ENCODE measurements at places on chromosomes 13 and 19. TPM values are rescaled to one million over a fixed set of nuclear protein-coding genes. Genes with fewer than 3 reads are reported as not detected.

- DNase-seq: peak; percentile 36
Observed at GRCh38 chr13:50130123-50130946, 115.1 kb downstream of the KCNRG start.

The APOC4 gene
- total RNA-seq: not detected

DNA sequence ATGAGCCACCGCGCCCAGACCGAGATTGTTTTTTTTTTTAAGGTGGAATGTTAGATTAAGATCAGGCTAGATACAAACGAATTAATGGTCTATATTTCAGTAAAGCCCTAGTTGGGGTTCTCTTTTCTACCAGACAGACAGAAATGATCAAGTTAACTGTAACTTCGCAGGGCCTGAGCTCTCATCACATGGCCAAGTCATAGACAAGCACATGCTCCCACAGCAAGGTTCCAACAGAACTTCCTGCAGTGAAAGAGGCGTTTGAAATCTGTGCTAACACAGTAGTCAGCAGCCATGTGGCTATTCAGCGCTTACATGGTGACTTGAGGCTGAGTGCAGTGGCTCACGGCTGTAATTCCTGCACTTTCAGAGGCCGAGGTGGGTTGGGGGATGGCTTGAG, 34.7 kb upstream of the SEMA6B start:
- no peak for DNase-seq

The PRPF31 gene
- total RNA-seq: 25.3 TPM

The ZNF575 gene
- total RNA-seq: 0.82 TPM

GRCh38 chr19:1269065-1269477, at the start of gene CIRBP:
Gene CIRBP, plus strand, starts transcription at chr19:1269332. Its CDS starts 1,602 bp downstream, at chr19:1270934.
- DNase-seq: peak; percentile 100

The PRSS57 gene
- not detected for total RNA-seq

GRCh38 chr19:46402725-46403124, 10.6 kb downstream of the CCDC8 start:
- no peak for DNase-seq

- no peak for DNase-seq
Observed at GRCh38 chr13:38135592-38135991, 214.1 kb upstream of the UFM1 start.

GRCh38 chr13:57631596-57632275, at the start of gene PCDH17:
Gene PCDH17, plus strand, starts transcription at chr13:57631744. Its CDS starts 803 bp downstream, at chr13:57632547.
- DNase-seq: peak; percentile 53

GRCh38 chr19:5624018-5624663, 1.3 kb downstream of the SAFB start:
- no peak for DNase-seq

The QPCTL gene
- total RNA-seq: 8.2 TPM

GRCh38 chr13:20168396-20168795, 7.5 kb upstream of the GJA3 start:
- DNase-seq: no peak

The ZNF737 gene
- 129 TPM for total RNA-seq

- no peak for DNase-seq
Observed at GRCh38 chr13:59409211-59409610, 754.5 kb downstream of the DIAPH3 start.

The LACC1 gene
- total RNA-seq: 9.4 TPM

DNA sequence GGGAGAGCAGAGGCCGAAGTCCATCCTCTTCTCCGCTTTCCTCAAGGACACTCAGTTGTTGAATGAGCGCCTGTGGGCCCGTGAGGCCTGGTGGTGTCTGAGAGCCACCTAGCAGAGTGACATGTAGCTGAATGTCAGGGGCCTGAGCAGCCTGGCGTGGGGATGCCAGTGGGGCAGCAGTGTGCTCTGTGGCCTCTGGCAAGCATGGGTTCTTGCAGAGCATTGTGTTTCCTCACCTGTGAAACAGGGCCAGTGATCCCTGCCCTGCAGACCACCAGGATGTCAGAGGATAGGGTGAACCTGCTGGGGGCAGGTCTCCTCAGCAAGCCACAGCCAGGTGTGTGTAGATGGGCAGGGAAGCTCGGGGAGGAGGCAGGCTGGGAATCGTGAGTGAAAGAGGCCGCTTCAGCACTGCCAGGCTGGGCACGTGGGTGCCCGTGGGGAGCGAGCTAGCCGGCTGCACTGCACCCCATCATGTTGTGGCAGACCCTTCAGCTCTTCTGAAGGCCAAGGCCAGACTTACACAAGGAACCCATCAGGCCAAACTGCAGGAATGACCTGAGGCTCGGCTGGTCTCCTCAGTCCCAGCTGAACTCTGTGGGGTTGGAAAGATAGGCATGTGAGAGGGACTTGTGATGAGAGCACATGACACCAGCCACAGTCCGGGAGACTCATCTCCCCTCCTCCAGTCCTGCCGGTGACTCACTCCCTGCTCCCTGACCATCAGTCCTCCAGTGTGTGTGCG, 5.0 kb downstream of the PPP1R37 start:
- DNase-seq: peak; percentile 78

The CFD gene
- 0.82 TPM for total RNA-seq

GRCh38 chr13:40190641-40191100, 475.8 kb downstream of the FOXO1 start:
- peak; percentile 51 for DNase-seq

The SHISA2 gene
- 53.8 TPM for total RNA-seq

- no peak for DNase-seq
Observed at GRCh38 chr13:27969082-27969865, at the start of gene CDX2. Gene CDX2, minus strand, starts transcription at chr13:27969315. Its CDS starts 309 bp downstream, at chr13:27969006.

DNA sequence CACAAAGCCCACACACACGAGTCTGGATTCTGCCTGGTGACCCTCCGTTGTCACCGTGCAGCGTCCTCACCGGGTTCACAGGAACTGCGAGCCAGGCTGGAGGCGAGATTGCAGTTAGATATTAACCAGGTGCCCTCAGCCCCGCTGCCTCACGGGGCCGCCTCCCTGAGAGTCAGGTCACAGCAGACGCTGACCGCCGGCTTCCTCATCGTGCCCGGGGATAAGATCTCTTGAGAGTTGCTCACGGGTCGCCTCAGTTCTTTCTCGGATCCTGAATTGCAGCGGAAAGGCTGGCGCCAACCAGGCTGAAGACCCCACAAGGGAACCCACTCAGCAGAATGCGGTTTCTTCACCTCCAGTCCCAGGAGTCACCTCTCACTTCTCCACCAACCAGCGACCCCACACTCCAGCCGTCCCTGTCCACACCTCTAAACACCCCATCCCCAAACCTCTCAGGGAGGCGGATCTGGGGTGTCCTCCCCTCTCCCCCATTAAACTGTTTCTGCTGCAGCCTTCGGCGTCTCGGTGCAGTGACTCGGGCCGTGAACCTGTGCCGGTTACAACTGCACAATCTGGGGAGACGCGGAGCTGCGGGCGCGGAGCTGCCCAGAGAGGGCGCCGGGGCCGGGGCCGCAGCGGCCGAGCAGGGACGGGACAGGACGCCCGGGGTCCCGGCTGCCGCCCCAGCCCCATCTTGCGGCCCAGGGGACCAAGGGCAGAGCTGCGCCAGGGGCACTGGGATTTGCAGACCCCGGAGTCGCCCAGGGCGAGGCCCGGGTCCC, 591 bp downstream of the ZNF823 start:
- DNase-seq: no peak

DNA sequence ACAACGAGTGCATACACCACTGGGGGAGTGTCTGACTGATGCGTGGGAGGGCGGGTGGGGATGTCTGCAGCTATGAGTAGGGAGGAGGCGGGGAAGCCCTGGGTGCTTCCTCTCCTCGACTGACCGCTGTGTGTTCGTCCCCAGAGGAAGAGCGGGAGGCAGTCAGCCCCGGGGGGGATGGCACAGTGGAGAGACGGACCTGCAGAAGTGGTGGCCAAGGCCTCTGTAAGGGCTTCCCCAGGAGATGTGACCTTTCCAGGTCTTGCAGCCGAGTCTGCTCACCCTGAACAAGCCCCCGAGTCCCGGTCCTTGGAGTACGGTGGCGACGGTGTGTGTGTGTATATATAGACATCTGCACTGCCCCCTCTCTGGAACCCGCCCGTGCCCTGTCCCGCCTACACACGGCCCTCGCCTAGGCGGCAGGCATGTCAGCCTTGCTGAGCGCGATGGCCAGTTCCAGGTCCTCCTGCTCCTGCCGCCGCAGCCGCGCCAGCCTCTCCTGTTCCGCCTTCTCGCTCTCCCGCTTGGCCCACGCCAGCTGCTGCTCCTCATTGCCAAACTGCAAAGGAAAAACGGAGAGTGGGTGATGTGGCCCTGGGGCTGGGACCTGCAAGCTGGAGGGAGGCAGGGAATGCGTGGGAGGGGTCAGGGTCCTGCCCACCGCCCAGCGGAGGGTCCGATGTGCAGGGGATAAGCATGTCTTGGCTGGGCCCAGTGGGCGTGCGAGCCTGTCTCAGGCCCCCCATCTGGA, 30.8 kb downstream of the KLF2 start:
- no peak for DNase-seq

DNA sequence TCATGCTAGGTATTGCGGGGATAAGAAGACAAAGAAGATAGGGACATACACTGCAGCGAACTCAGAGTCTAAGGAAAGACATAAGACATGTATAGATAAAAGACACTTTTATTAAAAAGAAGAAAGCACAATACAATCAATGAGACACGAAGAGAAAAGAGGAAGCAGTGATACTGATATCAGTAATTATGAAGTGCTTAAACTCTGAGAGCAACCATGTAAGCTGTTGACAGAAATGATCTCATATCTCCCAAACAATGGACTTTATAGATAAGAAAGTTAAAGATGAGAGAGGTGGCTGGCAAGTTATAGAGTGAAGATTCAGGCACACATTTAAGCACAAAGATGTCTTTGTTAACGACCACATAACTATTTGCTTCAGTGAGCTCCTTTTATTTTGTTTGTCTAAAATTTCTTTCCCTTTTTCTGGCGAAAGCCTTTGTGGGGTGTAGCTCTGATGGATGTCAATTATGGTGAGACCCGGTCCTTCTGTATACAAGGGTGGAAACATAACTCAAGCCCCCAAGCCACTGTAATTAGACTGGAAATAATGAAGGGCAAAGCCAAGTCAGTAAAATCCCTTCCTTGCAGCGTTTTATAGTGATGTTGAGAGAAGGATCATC, 818.0 kb upstream of the SLC10A2 start:
- DNase-seq: no peak

- DNase-seq: no peak
Observed at GRCh38 chr13:23833733-23834611, 55.2 kb downstream of the MIPEP start.

The EMC10 gene
- 53.4 TPM for total RNA-seq

DNA sequence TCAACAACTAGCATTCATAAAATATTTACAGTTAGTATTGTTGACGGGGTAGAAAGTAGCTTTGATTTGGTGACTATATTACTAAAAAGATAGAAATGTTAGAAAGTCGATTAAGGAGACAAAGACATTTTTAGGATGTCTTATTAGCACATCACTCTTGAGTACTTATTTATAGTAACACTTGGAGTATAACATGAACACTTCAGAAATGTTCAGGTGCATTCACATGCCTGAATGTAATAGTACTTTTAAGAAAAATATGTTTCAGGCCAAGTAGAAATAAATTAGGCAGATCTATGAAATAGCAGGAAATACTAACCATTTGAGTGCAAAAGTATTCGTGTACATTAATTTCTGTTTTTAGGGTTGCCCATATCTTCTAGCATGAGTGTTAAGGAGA, 70.4 kb downstream of the CDK8 start:
- no peak for DNase-seq

The DACT3 gene
- total RNA-seq: 17.5 TPM

The MEIOSIN gene
- total RNA-seq: not detected

- DNase-seq: no peak
Observed at GRCh38 chr19:17473041-17473440, 2.7 kb downstream of the SLC27A1 start.

DNA sequence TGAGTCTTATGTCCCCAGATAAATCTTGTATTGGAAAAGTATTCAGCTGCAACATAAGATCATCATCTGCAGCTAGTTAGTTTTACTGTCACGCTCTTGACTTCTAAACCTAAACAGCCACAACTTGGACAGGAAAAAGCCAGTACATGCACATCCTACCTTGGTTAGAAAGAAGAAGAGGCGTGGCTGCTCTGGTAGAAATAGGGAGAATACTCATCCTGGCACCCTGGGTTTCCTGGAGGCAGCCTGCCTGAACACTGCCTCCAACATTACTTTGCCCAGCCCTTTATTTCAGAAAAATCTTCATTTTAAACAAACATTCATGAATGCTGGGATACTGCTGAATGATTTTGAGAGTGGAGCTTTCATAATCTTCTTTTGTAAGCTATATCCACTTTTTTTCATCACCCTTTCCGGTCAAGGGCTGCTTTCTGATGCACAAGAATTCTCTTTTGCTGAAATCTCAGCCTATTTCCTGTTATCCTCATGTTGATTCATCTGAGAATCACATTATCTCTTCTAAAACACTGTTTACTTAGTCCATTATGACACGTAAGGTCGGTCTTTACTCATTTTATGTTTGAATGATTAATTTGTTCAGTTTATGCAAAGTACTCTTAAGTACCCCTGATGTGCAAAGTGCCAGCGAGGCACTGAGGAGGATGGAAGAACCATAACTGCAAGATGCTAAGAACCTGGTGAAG, 55.2 kb downstream of the STARD13 start:
- no peak for DNase-seq

The ZNF582 gene
- 4.5 TPM for total RNA-seq

The CEACAM19 gene
- 0.82 TPM for total RNA-seq

- no peak for DNase-seq
Observed at GRCh38 chr13:48829536-48829935, 146.2 kb upstream of the FNDC3A start.

The ZNF700 gene
- 13.5 TPM for total RNA-seq

The NCAN gene
- total RNA-seq: 162 TPM

- DNase-seq: no peak
Observed at GRCh38 chr13:18212873-18213272, 968.8 kb downstream of the TUBA3C start.

- no peak for DNase-seq
Observed at GRCh38 chr13:87042946-87043345, 628.2 kb upstream of the SLITRK5 start.

The LYPD3 gene
- total RNA-seq: under 0.01 TPM

GRCh38 chr13:41916173-41916954, 44.5 kb downstream of the VWA8 start:
- DNase-seq: peak; percentile 16

DNA sequence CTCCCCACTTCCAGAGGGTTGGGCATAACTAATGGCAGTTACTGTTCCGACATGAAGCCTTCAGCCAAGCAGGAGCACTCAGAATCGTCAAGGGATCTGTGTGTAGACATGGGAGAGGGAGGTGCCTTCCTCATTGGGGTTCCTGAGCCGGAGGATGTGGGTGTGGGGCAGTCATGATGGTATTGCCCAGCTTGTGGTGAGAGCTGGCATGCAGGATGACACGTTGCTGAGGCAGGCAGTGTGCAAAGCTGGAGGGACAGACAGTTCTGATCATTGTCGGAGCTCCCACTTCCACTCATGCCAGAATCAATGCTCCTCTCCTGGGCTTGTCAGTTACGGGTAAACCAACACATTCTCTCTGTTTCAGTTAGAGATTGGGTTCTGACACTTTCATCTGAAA, 83.9 kb upstream of the TSC22D1 start:
- DNase-seq: no peak

GRCh38 chr13:33931397-33932311, 113.7 kb downstream of the RFC3 start:
- no peak for DNase-seq

Measured in frontal cortex (tissue), 4 donors.